ENCODE measurements at places on chromosomes 12 and 14.
A peak's percentile ranks its signal among the peaks of the same experiment; 100 is the strongest.

- no peak for DNase-seq
Measured at GRCh38 chr12:28456934-28457710, 266.9 kb downstream of the CCDC91 start.

GRCh38 chr12:106120519-106121105 lies 18.1 kb downstream of the NUAK1 start:
- DNase-seq: no peak

GRCh38 chr14:62886461-62886860 lies 158.8 kb downstream of the KCNH5 start:
- DNase-seq: no peak

DNA sequence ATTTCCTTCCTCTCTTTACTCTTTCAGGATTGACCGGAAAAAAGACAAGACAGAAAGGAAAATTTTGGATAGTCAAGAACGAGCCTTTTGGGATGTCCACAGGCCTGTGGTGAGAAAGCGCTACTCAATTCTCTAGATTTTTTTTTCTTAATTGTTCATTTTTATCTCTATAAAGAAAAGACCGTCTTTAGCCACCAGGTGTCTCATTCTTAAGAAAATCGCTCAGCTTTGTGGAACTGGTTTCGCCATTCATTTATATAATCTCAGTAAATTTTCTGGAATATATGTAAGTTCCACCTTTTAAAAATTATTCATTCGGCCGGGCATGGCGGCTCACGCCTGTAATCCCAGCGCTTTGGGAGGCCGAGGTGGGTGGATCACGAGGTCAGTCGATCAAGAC lies 421.1 kb downstream of the DPF3 start:
- no peak for DNase-seq

GRCh38 chr12:107514887-107515445 lies 170.6 kb upstream of the PWP1 start:
- no peak for DNase-seq

- DNase-seq: no peak
Measured at GRCh38 chr14:75558440-75558839, 20.0 kb upstream of the FLVCR2 start.

- no peak for DNase-seq
Measured at GRCh38 chr14:78143489-78144145, 26.6 kb upstream of the NRXN3 start.

GRCh38 chr12:32455607-32456071 lies 56.3 kb downstream of the FGD4 start:
- no peak for DNase-seq

GRCh38 chr12:7395950-7396349 lies 48.0 kb downstream of the CD163L1 start:
- no peak for DNase-seq

- no peak for DNase-seq
Measured at GRCh38 chr12:115771065-115771464, 506.4 kb downstream of the MED13L start.

DNA sequence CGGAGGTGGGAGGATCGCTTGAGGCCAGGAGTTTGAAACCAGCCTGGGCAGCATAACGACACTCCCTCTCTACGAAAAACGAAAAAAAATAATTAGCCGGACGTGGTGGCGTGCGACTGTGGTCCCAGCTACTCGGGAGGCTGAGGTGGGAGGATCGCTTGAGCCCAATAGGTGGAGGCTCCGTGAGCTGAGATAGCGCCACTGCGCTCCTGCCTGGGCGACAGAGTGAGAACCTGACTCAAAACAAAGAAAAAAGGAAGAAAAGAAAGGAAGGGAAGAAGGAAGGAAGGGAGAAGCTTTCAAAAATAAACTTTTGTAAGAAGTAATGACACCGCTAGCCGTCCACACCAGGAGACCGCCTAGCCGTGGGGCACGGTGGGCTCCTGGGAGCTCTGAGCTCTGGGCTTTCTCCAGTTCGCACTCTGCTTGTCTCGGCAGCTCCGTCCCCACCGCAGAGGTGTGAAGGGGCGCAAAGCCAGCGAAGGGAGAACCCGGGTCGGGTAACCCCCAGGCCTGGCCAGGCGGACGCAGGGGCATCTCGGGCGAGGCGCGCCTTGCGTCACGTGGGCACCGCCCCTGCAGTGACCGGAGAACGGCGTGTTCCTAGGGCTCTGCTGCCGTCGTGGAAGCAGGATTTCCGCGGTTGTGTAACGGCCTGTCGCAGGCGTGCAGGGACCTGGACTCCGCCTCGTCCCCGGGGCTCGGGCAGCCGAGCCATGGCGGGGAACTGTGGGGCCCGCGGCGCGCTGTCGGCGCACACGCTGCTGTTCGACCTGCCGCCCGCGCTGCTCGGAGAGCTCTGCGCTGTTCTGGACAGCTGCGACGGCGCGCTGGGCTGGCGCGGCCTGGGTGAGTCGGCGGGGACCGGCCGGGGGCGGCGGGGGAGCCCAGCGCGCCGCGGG lies at the start of gene IRAK3:
TSS of gene IRAK3 (plus strand) at position 631 of the 902 bp plus-strand sequence. CDS start at position 717, 86 bp downstream.
- DNase-seq: peak; percentile 29
